ENCODE measurements at places on chromosomes 3 and 15.

DNA sequence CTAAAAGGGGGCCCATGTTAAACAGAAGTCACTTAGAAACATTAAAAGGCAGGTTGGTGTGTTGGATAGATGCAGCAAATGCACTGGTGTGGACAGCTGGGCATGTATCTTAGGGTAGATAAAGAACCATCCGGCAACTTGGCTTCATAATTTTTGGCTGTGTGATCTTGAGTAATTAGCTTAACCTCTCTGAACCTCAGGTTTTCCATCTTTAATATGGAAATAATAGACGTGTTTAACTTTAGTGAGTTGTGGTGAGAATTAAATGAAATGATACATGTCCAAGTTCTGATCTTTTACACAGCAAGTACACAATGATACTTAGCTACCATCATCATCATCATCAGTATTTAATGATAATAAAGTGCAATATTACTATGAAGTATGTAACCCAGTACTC is 330.4 kb downstream of the FOXP1 start:
- H3K27me3 ChIP-seq: no peaks in the 10 kb centered on the region
- H3K36me3 ChIP-seq: no peaks in the 10 kb centered on the region
- H3K27ac ChIP-seq: peak overlapping the region; percentile 98
- peaks cover 83% of the 10 kb centered on the region for H3K4me1 ChIP-seq
- no peak overlapping the region for H3K4me3 ChIP-seq

GRCh38 chr15:68997050-68997449 is 17.4 kb upstream of the NOX5 start:
- no peak for DNase-seq
- no peak overlapping the region for H3K27ac ChIP-seq
- no peak overlapping the region for H3K4me3 ChIP-seq
- peaks cover 20% of the 10 kb centered on the region for H3K4me1 ChIP-seq

- H3K4me1 ChIP-seq: no peaks in the 10 kb centered on the region
- no peak overlapping the region for H3K4me3 ChIP-seq
- DNase-seq: no peak
Measured at GRCh38 chr3:76998555-76998954, 41.3 kb upstream of the ROBO2 start.

GRCh38 chr15:94305133-94305532 is 73.8 kb downstream of the MCTP2 start:
- DNase-seq: no peak
- H3K36me3 ChIP-seq: no peaks in the 10 kb centered on the region
- H3K27ac ChIP-seq: no peak overlapping the region
- H3K4me1 ChIP-seq: no peaks in the 10 kb centered on the region

GRCh38 chr15:20341901-20342600 is 199.5 kb downstream of the GOLGA6L6 start:
- DNase-seq: peak; percentile 89
- no peak overlapping the region for H3K4me3 ChIP-seq
- H3K36me3 ChIP-seq: no peaks in the 10 kb centered on the region
- no peak overlapping the region for H3K27ac ChIP-seq
- H3K4me1 ChIP-seq: no peaks in the 10 kb centered on the region

DNA sequence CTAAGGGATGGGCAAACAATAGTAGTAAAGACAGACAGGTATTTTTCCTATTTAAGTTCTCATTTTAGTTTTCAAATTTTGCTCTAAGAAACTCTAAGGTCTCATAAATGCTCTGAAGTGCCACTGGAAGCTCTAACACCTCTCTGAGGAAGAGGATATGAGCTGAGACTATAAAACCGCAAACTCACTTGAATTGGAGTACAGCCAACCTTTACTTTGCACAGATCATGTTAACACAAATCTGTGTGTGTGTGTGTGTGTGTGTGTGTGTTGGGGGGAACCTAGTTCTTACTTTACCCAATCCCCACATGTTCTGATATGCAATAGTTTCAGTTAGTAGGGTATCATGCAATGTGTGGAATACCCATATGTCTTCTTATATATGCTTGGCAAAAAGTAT is 446.8 kb downstream of the CHL1 start:
- no peaks in the 10 kb centered on the region for H3K4me1 ChIP-seq
- no peak for DNase-seq
- H3K27ac ChIP-seq: no peak overlapping the region
- H3K4me3 ChIP-seq: no peak overlapping the region
- no peaks in the 10 kb centered on the region for H3K36me3 ChIP-seq

GRCh38 chr15:25886498-25887140 is 23.5 kb upstream of the ATP10A start:
- no peaks in the 10 kb centered on the region for H3K36me3 ChIP-seq
- H3K27ac ChIP-seq: peak overlapping the region; percentile 55
- no peak overlapping the region for H3K4me3 ChIP-seq
- H3K27me3 ChIP-seq: no peaks in the 10 kb centered on the region
- DNase-seq: no peak

DNA sequence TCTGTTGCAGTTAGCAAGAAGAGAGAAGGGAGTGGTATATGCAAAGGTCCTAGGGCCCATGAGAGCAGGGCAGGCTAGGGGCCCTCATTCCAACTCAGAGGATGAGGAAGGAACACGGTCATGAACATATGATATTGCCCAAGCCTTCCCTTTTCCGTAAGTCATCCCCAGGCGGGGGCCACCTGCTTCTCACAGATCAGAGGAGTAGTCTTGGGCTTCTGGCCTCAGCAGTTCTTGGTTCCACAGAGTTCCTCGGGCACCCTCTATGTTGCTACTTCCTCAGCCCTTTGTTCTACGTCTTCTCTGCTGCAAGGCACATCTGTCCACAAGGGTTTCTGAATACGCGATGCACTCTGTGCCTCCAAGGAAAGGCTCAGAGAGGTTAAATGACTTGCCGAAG is 25.3 kb downstream of the EPHB3 start:
- no peak overlapping the region for H3K27ac ChIP-seq
- no peaks in the 10 kb centered on the region for H3K27me3 ChIP-seq
- H3K36me3 ChIP-seq: no peaks in the 10 kb centered on the region
- DNase-seq: no peak

DNA sequence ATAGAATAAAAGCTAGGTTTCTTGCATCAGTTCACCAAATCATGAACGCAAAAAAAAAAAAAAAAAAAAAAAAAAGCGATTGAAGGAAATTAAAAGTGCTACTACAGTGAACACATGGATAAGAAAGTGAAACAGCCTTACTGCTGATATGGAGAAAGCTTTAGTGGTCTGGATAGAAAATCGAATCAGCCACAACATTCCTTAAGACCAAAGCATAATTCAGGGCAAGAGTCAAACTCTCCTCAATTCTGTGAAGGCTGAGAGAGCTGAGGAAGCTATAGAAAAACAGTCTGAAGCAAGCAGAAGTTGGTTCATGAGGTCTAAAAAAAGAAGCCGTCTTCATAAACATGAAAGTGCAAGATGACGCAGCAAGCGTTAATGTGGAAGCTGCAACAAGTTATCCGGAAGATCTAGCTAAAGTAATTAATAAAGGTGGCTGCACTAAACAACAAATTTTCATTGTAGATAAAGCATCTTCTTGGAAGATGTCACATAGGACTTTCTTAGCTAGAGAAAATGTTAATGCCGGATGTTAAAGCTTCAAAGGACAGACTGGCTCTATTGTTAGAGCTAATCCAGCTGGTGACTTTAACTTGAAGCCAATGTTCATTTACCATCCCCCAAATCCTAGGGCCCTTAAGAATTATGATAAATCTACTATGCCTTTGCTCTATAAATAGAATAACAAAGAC is 19.2 kb downstream of the P3H2 start:
- no peak overlapping the region for H3K4me3 ChIP-seq
- no peak overlapping the region for H3K27ac ChIP-seq
- no peaks in the 10 kb centered on the region for H3K36me3 ChIP-seq

- peaks cover 2% of the 10 kb centered on the region for H3K36me3 ChIP-seq
- no peak for DNase-seq
- H3K27me3 ChIP-seq: no peaks in the 10 kb centered on the region
- peak overlapping the region; percentile 67 for H3K27ac ChIP-seq
- no peak overlapping the region for H3K4me3 ChIP-seq
- H3K4me1 ChIP-seq: peaks cover 19% of the 10 kb centered on the region
Measured at GRCh38 chr3:32366638-32367397, 24.8 kb upstream of the CMTM7 start.

DNA sequence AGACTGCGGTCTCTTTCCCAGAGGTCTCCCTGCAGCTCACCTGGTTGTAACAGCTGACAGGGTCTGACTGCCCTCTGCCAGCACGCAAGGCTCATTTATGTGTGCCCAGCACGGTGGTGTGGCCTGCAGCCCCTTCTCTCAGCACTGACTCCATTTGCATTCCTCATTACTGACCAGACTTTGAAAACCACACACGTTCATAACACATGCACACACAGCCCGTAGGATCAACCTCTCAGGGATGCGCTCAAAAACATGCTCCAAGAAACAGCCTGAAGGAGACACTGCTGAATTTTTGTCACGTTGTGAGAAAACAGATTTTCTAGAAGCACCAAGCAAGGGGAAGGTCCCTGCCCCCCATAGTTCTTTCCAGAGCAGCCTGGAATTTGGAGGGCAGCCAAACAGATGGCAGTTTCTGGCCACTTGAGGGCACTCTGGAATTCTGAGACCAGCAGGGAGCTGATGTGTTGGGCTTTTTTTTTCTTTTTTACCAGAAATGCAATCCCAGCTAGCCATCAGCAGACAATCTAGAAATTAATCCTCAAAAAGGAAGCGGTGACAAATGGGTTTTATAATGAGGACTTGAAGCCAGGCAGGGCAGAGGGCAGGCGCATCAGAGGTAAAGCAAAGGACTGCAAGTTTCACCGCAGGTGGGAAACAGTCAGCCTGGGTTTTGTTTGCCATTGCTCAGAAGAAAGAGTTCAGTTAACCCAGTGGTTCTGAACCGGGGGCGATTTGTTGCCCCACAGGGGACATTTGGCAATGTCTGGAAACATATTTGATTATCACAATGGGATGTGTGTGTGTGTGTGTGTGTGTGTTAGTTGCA is 170.5 kb upstream of the PROK2 start:
- H3K27me3 ChIP-seq: no peaks in the 10 kb centered on the region
- DNase-seq: peak; percentile 49
- no peak overlapping the region for H3K4me3 ChIP-seq
